ENCODE measurements at places on chromosomes 16 and 17.
A peak's percentile ranks its signal among the peaks of the same experiment; 100 is the strongest.

GRCh38 chr16:68444056-68444657, 4.2 kb downstream of the SMPD3 start:
- DNase-seq = no peak

GRCh38 chr17:68457168-68457538, at the start of gene WIPI1:
Gene WIPI1, minus strand, starts transcription at chr17:68457496. Its CDS starts 75 bp downstream, at chr17:68457421.
- DNase-seq = no peak

DNA sequence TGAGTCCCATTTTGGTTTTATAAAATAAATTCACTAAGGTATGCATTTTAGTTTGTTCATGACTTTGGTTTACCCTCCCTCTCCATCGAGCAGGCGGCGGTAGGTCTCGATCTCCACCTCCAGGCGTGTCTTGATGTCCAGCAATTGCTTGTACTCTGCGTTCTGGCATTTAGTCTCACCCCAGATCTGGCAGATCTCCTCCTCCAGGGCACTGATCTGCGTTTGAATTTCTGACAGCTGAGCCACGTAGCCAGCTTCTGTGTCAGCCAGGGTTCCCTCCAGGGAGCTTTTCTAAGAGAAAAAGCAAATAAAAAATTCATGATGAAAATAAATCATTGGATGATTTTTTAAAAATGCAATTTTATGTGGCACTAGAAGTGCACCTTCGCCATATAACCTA, 4.2 kb downstream of the KRT24 start:
- peak; percentile 35 for DNase-seq

DNA sequence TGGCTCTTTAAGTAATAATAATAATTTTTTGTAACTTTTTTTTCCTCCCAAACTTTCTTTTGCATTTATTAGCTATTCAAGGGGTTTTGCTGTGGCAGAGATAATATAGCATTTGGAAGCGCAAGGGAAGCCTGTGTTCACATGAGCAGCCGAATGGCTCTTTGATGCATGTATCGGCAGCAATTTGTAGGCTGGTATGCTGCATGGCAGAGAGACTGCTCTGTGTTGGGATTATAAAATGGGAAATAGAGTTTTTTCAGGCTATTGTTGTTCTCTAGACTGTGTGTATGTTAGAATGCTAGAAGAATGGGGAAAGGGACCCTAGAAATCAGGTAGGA, 94.6 kb upstream of the SALL1 start:
- no peak for DNase-seq

GRCh38 chr16:19833176-19833575, 51.5 kb downstream of the GPRC5B start:
- no peak for DNase-seq

DNA sequence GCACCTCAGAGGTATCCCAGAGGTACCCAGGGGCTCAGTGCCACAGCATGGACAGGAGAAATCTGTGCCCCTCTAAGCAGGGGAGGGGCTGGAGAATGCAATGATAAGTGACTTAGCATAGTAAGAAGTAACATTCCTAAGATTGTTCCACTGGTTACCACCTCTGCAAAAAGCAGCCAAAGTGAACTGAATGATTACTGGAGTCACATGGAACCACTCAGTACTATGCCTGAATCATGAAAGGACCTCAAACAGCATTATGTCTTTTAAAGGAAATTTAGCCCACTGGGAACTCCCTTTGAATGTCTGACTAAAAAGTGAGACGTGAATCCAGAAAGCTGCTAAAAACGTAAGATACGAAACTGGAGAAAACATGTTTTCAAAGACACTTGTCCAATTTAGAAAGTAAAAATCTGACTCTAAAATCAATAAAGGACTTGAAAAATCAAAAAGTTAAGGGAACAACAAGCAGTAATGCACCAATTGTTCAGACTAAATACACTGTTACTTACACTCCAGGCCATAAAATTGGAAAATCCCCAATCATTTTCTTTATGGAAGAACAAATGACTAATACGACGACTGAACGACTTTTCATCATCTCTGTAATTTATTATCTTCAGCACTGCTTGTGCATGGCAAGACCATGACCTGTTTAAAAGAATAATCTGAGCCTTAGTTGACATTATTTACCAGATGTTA, 38.6 kb downstream of the LITAFD start:
- no peak for DNase-seq

DNA sequence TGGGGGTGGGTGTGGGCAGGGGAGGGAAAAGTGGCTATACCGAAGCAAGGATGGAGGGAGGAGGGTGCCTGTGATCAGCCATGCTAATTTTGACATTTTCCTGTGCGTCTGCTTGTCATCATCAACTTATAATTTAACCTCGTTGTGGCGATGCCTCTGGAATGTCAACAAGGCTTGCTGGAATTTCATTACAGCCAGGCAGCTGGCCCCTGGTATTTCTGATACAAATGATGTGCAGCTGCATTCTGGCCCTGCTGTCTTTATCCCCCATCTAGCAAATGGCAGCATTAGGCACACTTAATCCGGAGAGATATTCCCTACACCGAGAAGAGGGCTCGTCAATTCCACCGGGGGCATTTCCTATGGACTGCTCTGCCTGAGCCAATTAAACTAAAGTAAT, 278.3 kb upstream of the CCL2 start:
- DNase-seq = peak; percentile 56

GRCh38 chr17:5194346-5194745, 2.7 kb upstream of the ZNF594 start:
- no peak for DNase-seq

DNA sequence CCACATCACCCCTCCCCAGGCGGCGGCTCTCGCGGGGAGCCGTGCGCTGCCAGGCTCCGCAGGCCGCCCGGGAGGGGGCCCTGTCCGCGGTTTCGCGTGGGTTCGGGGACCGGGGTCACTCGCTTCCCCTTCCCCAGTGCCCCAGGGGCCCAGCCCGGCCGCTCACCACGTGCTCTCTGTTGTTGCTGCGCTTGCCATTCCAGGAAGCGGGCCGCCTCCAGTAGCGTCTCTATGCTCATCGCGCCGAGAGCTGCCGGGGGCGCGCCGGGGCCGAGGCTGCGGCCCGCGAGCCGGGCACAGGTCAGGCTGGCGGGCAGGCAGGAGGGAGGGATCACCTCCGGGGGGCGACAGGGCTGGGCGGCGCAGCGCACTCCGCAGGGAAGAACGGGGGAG, 390 bp downstream of the MNT start:
- DNase-seq = peak; percentile 64

GRCh38 chr16:7270823-7271222, 61.8 kb upstream of the RBFOX1 start:
- DNase-seq = no peak

DNA sequence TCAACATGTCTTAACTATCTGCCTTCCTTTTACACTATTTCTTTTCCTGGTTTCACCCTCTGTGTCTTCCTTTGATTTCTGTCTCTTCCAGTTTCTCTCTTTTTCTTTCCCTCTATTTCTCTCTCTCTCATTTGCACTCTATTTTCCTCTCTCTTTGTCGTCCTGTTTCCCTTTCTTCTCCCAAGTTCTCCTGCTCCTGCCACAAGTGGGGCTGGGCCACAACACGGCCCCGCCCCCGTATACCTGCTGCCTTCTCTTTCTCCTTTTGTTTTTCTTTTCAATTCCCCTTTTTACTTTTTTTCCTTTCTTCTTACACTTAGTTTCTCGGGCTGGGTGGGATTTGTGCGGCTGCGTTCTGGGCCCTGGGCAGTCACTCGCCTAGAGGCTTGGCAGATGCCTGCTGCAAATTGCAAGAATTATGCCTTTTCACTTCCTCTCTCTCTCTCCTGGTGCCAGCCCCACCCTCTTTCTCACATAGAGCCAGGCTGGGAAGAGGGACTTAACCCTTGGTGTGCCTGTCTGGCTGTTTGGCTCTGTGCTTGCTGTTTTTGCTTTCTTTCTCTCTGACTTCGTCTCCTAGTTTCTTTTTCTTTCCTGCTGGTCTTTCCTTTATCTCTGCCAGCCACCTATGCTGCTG, 2139.4 kb downstream of the TP53TG3F start:
- no peak for DNase-seq

GRCh38 chr16:58855291-58855863, 121.3 kb upstream of the GOT2 start:
- peak; percentile 80 for DNase-seq

DNA sequence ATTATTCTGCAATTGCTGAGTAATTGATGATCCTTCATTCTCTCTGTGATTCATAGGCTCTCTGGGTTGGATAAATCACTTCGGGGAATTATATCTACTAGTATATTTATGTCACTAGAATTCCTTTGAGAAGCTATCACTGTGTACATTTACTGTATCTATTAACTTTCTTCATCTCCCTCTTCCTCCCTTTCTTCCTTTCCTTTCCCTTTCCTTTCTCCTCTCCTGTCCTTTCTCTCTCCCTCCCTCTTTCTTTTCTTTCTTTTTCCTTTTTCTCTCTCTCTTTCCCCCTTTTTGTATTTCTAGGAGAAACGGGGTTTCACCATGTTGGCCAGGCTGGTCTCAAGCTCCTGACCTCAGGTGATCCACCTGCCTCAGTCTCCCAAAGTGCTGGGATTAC, 711.8 kb downstream of the WWOX start:
- DNase-seq = no peak

GRCh38 chr16:89090182-89090630, 3.4 kb upstream of the ACSF3 start:
- DNase-seq = no peak

DNA sequence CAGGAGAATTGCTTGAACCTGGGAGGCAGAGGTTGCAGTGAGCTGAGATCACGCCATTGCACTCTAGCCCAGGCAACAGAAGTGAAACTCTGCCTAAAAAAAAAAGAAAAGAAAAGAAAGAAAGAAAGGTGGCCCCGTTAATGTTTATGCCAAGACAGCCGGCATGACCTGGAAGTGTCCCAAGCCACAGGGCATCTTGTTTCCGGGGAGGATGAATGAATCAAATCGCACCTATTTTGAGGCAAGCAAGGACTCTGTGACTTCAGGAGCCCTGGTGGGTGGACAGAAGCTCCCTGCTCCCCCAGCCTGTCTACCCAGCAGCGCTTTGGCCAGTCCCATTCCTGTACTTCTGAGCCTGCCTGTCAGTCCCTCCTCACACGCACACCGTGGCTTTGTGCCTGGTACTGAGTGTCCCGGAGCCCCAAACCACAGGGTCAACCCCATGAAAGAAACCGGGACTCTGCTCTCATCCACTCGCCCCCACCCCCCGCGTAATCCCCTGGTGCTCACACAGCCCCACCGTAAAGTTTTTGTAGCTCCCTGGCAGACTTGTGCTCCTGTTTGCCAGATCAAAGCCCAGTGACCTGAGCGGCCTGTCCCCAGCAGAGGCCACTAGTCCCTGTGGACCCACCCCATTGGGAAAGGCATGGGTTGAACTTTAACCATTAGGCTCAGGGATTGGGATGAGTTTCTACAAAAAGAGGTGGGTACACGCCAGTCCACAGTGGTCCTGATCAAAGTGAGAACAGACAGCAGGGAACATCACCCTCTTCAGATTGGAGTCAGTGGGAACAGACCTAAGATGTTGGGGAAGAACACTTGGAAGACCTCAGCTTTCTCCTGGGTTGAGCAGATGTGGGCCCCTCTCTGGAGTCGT, 19.3 kb downstream of the CD2BP2 start:
- no peak for DNase-seq

DNA sequence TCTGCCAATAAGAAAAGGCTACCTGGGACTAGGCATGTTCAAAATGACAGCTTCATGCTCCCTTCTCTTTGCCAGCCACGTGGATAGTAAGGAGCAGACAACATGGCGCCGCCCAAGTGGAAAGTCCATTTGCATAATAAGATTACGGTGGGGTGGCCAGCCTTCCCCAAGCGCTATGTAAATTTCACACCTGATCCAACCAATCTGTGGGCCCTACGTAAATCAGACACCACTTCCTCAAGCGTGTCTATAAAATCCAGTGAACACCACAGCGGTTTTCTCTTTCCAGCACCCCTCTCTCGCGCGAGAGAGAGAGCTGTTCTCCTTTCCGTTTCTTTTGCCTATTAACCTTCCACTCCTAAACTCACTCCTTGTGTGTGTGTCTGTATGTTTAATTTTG, 140.3 kb upstream of the ERCC4 start:
- peak; percentile 48 for DNase-seq

- peak; percentile 44 for DNase-seq
Measured at GRCh38 chr17:79798299-79799173, 1.7 kb upstream of the CBX8 start.

- no peak for DNase-seq
Measured at GRCh38 chr17:66466840-66467367, 164.5 kb downstream of the PRKCA start.

DNA sequence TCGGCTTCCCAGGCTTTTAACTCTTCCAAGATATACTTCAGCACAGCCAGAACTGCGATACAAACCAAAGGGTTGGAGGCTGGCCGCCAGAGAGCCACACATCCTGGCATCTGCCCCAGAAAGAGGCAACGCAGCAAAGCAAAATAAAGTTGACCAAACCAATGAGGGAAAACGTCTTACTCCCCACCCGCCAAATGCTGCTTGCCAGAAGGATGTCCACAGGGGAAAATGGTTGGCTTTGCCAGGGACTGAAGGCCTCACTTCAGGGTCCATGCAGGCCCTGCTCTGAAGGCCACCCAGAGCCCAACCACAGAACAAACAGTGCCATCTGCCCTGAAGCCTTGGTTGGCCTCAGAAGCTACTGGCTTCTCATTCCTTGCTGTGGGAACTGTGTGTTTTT, 15.0 kb downstream of the CACNG1 start:
- no peak for DNase-seq

GRCh38 chr17:56083475-56083874, 69.8 kb upstream of the ANKFN1 start:
- DNase-seq = no peak

- DNase-seq = no peak
Measured at GRCh38 chr17:59361386-59361785, 29.9 kb downstream of the YPEL2 start.

GRCh38 chr17:66649818-66650543, 184.9 kb upstream of the CACNG5 start:
- peak; percentile 58 for DNase-seq

DNA sequence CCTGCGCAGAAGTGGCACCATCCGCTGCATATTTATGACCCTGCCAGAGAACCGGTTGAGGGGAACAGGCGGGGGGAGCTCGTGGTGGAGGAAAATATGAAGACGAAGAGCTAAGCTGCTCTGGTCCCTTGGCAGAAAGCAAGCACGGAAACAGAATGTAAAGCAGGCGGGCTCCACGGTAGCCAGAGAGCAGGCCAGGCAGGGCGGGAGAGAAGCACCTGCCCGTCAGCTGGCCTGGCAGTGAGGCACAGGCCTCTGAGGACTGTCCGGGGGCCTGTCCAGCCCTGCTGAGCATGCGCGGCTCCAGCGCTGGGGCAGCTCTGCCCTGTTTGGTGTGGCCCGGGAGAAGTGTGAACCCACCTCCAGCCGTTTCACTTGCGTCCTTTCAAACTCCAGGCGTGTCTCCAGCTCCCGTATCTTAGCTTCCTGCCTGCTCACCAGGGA, 46.7 kb downstream of the PIPOX start:
- DNase-seq = peak; percentile 98

Data from brain (organoid and tissue), 16 donors.